ENCODE measurements at places on chromosomes 7 and 10.

- no peak for DNase-seq
Measured at GRCh38 chr10:88996927-88997326, 6.3 kb downstream of the FAS start.

GRCh38 chr7:28687537-28687936, 270.6 kb downstream of the TRIL start:
- peak; percentile 73 for DNase-seq

DNA sequence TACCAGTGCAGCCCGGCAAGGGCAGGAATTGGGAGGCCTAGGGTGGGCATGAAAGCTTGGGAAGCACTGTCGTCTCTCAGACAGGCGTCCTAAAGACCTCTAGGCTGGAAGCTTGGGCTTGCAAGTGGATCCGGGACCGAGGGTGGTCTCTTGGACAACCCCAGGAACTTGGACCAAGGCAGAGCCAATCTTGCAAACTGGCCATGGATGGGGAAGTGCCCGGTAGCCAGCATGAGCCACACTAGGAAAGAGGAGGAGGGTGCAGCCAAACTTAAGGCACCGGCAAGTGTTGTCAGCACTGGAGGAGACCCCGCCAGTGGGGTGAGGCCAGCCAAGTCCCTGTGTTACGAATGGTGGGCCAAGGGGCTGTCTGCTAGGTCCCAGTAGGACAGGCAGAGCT, 8.5 kb downstream of the LRIT2 start:
- DNase-seq = no peak

DNA sequence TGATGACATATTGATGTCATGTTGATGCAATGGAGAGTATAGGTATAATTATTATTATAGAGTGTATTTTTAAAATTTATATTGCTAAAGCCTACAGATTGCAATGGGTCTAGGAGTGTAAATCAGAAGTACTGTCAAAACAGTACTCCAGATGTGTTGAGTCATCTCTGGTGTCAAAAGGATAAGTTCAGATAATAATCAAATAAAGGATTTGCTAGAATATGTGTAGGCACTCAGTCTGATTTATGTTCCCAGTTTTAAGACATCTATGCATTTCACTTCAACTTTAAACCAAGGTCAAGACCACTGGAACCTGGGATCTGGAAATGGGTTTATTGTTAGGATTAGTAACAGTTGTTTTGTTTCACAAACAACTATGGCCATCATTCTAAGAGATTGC, 342.3 kb upstream of the BMPER start:
- DNase-seq = no peak

GRCh38 chr10:132170561-132171361, 16.0 kb upstream of the DPYSL4 start:
- no peak for DNase-seq

GRCh38 chr10:24556750-24557742, 166.6 kb downstream of the ARHGAP21 start:
- DNase-seq = peak; percentile 65

DNA sequence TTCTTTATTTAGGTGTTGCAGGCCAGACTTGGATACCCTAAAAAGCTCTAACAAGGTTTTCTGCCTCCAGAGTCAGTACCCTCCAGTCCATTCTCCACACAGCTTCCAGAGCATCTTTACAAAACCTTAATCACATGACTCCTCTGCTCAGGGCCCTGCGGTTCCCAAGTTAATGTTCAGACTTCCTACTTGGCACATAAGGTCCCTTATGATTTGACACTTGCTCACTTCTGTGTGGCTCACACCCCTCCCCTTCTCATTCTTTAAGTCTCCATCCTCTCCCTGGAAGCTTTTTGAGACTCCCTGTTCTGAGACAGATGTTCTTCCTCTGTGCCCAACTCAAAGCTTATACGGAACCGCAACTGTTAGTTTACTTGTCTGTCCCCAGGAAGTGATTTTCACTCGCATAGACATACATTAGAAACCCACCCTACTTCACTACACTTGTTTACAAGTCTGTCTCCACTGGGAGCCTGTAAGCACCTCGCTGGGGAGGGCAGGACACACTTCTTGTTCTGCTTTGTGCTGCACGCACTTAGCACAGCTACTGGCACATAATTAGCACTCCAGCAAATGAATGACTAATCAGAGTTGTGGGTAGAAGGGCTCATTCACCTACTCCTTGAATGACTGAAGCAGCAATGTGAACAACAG, 154.3 kb upstream of the LAMB4 start:
- no peak for DNase-seq

DNA sequence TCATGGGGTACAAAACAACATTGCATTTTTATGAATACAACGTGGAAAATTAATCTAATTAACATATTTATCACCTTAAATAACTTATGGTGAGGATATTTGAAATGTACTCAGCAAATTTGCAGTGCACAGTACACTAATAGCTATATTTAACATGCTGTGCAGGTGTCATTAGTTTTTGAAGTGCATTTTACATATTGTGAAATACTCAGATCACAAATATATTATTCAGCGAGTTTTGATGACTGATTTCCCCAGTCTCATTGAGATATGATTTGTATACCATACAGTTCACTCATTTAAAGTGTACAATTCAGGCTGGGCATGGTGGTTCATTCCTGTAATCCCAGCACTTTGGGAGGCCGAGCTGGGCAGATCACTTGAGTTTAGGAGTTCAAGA, 59.5 kb downstream of the TET1 start:
- no peak for DNase-seq

- no peak for DNase-seq
Measured at GRCh38 chr10:102435529-102436233, 3.3 kb upstream of the CUEDC2 start.

- peak; percentile 49 for DNase-seq
Measured at GRCh38 chr10:7488418-7488829, 77.6 kb upstream of the SFMBT2 start.

DNA sequence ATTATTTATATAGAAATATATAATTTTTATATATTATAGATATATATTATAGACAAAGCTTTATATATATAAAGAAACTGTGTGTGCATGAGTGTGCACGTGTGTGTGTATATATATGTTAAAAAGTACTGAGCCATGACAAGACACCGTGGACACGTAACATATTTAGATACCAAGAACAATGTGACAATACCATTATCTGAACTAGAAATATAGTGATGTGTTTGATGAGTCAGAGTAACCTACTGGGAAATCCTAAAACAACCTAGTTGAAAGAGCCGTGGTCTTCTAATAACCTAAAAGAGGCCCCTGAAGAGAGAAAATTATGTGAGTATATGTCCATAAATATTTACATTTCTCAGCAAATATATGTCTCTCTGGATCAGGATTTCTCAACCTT, 50.7 kb upstream of the ITGB8 start:
- no peak for DNase-seq

GRCh38 chr10:21523557-21524008, 1.9 kb downstream of the SKIDA1 start:
- DNase-seq = no peak

- no peak for DNase-seq
Measured at GRCh38 chr7:35828817-35829216, 28.0 kb downstream of the SEPTIN7 start.

- DNase-seq = no peak
Measured at GRCh38 chr10:117411479-117412399, 36.5 kb upstream of the PDZD8 start.

DNA sequence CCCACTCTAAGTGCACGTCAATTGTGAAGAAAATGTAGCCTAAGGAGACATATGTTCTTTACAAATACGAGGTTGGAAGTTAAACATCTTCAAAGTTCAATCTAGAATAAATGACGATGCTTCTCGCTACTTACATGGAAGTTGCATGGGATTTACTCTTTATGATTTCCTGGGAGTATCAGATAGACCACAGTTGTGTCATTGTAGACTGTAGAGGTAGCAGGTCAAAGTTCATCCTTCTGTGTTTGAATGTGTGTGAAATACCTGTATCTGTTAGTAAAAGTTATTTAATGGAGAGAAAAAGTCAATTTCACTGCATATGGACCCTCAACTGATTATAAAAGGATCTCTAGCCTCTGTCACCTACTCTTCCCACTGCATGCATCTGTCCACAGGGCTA, 112.6 kb downstream of the C1GALT1 start:
- no peak for DNase-seq

GRCh38 chr10:84547616-84548015, 219.2 kb downstream of the CCSER2 start:
- no peak for DNase-seq

GRCh38 chr10:80260295-80261243, 28.9 kb downstream of the MAT1A start:
- DNase-seq = no peak

DNA sequence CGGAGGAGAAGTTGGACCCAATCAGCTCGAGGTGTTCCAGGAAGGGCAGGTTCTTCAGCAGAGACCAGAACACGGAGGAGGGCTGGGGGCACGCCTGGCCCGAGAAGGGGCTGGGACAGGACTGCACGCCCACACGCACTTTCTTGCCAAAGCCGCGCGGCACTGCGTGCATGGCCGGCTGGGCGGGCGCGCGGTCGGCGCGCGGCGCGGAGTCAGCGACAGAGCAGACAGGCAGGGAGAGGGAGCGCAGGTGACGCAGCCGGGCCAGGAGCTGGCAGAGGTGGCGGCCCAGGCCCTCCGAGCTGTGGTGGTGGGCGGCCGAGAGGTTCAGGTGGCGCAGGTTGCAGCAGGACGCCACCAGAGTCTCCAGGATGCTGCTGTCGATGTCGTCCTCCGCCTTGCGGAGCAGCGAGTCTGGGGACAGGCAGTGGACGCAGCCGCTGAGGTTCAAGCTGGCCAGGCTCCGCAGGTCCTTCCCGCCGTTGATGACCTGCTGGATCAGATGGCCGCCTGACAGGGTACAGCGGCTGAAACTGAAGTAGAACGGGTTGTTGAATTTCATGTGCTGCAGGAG, 77.2 kb upstream of the TNRC18 start:
- DNase-seq = no peak

DNA sequence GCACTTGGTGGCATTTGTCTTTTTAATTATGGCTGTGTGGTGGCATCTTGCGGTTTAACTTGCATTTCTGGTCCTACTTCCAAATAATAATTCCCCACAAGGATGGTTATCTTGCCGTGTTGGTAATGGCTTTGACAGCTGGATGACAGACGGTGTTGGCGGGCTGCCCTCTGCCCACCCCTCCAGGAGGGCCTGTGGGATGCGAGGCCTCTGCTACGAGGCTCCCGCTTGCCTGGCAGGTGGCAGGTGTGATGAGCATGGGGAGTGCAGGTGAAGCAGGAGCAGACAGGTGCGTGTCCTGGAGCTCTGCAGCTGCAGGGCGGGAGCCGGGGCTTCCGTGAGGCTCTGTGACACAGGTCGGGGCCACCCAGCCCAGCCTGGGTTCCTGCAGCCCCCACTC, 11.8 kb downstream of the INPP5A start:
- DNase-seq = no peak

DNA sequence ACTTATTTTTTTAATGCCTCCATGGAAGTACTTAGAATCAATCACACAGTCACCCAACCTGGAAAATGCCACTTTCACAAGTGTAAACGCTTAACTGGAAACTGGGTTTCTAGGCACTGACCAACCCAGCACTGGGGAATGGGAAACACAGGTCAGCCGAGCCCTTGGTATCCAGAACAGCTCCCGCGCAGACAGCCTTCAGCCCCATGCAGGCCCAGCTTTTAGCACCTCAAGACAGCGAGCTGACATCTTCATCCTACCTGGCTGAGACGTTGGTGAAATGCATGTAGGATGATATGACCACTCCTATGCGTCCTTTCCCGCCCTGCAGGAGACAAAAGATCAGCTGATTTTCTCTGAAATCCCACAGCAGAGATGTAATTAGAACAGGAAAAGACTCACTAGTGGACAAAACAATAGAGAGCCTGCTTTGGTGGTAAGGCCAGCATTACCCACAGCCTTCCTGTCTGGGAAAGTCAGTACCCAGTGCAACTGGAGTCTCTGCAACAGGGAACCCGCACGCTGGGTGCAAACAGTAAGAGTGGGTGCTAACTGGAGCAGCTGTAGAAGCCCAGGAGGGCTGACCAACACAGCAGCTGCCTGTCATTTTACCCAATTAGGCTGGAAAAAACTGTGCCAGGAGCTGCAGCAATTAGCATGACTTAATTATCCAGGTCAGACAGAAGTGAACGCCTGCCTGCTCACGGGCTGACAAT, 153.7 kb downstream of the TNS3 start:
- no peak for DNase-seq

DNA sequence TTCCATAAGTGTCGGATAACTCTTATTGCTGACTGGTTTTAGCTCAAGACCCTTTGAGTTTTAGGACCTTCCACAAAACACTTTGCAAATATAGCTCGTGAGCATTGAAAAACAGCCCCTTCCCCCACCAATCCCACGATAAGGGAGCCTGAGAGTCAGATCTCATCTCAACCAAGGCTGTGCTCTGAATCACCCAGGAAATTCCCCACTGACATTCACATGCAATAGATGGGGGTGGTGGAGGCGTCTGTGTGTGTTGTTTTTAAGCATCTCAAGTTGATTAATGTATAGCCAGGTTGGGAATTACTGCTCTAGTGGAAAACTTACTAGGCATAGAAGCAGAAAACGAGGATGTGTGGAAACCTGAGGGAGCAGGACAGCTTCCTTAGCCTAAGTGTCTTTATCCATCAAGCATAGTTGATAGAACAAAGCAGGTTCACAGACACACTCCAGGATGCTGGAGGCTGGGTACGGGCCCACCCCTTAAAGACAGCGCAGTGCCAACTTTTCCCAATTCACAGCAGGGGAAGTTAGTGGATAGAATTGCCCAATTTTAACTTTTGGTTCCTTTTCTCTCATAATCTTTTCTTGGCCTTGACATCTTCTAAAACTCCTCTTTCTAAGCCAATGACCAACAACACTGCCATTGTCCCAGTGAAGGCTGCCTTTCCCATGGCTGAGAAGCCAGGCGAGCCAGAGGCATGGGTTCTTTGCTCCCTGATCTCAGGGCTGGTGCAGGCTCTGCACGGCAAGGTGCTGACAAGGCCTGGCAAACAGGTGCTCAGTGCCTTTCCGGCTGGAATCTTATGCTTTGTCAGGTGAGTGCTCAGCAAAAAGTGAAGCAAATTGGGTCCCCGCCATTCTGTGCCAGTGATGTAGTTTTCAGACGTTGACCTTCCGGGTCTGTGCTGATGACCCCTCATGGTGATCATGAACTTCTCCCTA, 98.5 kb upstream of the INSIG1 start:
- no peak for DNase-seq

DNA sequence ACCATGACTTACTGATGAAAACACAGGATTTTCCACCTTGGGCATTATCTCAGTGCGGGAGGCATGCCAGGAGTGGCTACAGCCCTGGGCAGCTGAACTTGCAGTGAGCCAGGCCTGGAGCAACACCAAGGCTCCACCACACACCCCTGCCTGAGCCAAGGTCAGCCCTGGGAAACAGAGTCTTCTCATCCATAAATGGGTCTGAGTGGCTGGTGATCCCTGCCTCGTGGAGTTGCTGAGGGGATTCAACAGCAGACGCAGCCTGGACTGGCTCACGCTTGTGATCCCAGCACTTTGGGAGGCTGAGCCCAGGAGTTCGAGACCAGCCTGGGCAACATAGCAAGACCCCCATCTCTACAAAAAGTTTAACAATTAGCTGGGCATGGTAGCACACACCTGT, 32.2 kb downstream of the SPOCK2 start:
- no peak for DNase-seq

DNA sequence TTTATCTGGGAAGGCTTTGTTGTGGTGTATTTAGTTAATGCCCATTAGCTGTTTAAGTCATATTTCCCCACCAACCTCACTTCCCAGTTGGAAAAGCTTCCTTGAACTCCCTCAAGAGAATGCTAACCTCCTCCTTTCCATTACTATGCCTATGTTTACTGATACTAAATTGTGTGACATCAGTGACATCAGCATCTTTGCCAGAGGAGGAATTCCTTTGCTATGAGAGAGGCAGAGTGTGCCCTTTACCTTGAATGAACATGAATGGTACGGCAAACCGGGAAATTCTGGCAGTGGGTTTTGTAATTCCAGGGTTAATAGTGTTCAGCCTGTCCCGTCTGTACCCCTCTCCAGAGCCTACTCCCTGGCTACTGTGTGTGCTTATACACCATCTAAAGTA, 22.1 kb upstream of the GLCCI1 start:
- DNase-seq = no peak
